ENCODE measurements at places on chromosomes 3 and 15. TPM values are rescaled to one million over a fixed set of nuclear protein-coding genes. Genes with fewer than 3 reads are reported as not detected.
A peak's percentile ranks its signal among the peaks of the same experiment; 100 is the strongest.

Gene CA12
- 21.5 TPM for total RNA-seq

Gene CCK
- total RNA-seq = not detected

Gene PAK2
- 70.4 TPM for total RNA-seq

Gene SAMMSON
- not detected for total RNA-seq

Gene MANF
- total RNA-seq = 176 TPM

Gene PDCD6IP
- 172 TPM for total RNA-seq

Gene PCYT1A
- total RNA-seq = 47.0 TPM

Gene PRSS50
- not detected for total RNA-seq

Gene TRH
- total RNA-seq = not detected

Gene A4GNT
- not detected for total RNA-seq

Gene CCR9
- total RNA-seq = not detected

Gene MAPK6
- total RNA-seq = 28.4 TPM

Gene ERC2
- 1.3 TPM for total RNA-seq

DNA sequence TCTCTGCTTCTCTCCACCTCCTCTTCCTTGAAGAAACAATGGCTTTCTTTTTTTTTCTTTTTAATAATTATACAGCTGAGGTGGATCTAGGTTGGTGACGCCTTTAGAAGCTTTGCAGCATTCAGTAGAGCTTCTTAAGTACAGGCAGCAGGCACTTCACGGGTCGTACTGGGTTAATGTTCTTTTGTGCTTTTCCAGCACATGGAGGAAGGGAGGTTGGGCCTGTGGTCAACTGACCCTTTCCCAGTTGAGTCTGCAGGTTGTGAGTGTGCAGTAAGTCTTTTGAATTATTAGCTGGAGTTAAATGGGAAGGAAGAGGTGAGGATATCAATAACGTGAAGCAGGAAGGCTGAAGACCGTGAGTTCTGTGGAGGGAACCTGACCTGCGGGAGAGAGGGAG is 7.0 kb downstream of the TRAK1 start:
- DNase-seq = no peak
- H3K27me3 ChIP-seq = no peaks in the 10 kb centered on the region
- no peak overlapping the region for H3K4me3 ChIP-seq

- no peaks in the 10 kb centered on the region for H3K36me3 ChIP-seq
- peaks cover 10% of the 10 kb centered on the region for H3K4me1 ChIP-seq
- DNase-seq = no peak
- H3K4me3 ChIP-seq = no peak overlapping the region
- H3K27me3 ChIP-seq = no peaks in the 10 kb centered on the region
These were observed 16.8 kb downstream of the EMC4 start for GRCh38 chr15:34241376-34242330.

- no peak overlapping the region for H3K27ac ChIP-seq
- H3K27me3 ChIP-seq = no peaks in the 10 kb centered on the region
- DNase-seq = peak; percentile 61
- peaks cover 7% of the 10 kb centered on the region for H3K36me3 ChIP-seq
These were observed 196.6 kb downstream of the GAP43 start for GRCh38 chr3:115819785-115820384.

- H3K4me3 ChIP-seq = peak overlapping the region; percentile 39
- H3K4me1 ChIP-seq = peaks cover 55% of the 10 kb centered on the region
- H3K27me3 ChIP-seq = no peaks in the 10 kb centered on the region
- H3K27ac ChIP-seq = peak overlapping the region; percentile 84
- peaks cover 64% of the 10 kb centered on the region for H3K36me3 ChIP-seq
- DNase-seq = peak; percentile 43
These were observed 7.4 kb downstream of the EDEM1 start for GRCh38 chr3:5194801-5195509.

DNA sequence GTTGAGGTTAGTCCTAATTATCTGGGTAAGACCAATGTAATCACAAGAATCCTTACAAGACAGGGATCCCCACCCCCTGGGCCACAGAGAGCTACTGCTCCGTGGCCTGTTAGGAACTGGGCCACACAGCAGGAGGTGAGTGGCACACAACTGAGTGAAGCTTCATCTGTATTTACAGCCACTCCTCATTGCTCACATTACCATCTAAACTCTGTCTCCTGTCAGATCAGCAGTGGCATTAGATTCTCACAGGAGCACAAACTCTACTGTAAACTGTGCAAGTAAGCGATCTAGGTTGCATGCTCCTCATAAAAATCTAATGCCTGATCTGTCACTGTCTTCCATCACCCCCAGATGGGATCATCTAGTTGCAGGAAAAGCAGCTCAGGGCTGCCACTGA is 58.5 kb upstream of the CRBN start:
- H3K36me3 ChIP-seq = no peaks in the 10 kb centered on the region
- H3K4me3 ChIP-seq = no peak overlapping the region
- no peaks in the 10 kb centered on the region for H3K27me3 ChIP-seq
- no peak overlapping the region for H3K27ac ChIP-seq

- DNase-seq = no peak
- H3K4me3 ChIP-seq = no peak overlapping the region
- H3K27ac ChIP-seq = no peak overlapping the region
- H3K4me1 ChIP-seq = peaks cover 8% of the 10 kb centered on the region
- H3K27me3 ChIP-seq = peaks cover 73% of the 10 kb centered on the region
These were observed 159.5 kb downstream of the RPLP1 start for GRCh38 chr15:69612112-69612511.

- H3K4me3 ChIP-seq = peak overlapping the region; percentile 99
- H3K27me3 ChIP-seq = no peaks in the 10 kb centered on the region
- peaks cover 58% of the 10 kb centered on the region for H3K4me1 ChIP-seq
- no peak for DNase-seq
These were observed 2.9 kb downstream of the NGRN start for GRCh38 chr15:90268415-90268814.

GRCh38 chr3:131501949-131502348 is 822 bp downstream of the MRPL3 start:
- peaks cover 10% of the 10 kb centered on the region for H3K4me1 ChIP-seq
- H3K4me3 ChIP-seq = peak overlapping the region; percentile 99
- no peak for DNase-seq
- peak overlapping the region; percentile 98 for H3K27ac ChIP-seq
- peaks cover 43% of the 10 kb centered on the region for H3K36me3 ChIP-seq
- no peaks in the 10 kb centered on the region for H3K27me3 ChIP-seq

- no peak overlapping the region for H3K27ac ChIP-seq
- H3K27me3 ChIP-seq = no peaks in the 10 kb centered on the region
- no peak for DNase-seq
- no peak overlapping the region for H3K4me3 ChIP-seq
- H3K36me3 ChIP-seq = no peaks in the 10 kb centered on the region
These were observed 1077.5 kb downstream of the TBL1XR1 start for GRCh38 chr3:176119826-176120225.

DNA sequence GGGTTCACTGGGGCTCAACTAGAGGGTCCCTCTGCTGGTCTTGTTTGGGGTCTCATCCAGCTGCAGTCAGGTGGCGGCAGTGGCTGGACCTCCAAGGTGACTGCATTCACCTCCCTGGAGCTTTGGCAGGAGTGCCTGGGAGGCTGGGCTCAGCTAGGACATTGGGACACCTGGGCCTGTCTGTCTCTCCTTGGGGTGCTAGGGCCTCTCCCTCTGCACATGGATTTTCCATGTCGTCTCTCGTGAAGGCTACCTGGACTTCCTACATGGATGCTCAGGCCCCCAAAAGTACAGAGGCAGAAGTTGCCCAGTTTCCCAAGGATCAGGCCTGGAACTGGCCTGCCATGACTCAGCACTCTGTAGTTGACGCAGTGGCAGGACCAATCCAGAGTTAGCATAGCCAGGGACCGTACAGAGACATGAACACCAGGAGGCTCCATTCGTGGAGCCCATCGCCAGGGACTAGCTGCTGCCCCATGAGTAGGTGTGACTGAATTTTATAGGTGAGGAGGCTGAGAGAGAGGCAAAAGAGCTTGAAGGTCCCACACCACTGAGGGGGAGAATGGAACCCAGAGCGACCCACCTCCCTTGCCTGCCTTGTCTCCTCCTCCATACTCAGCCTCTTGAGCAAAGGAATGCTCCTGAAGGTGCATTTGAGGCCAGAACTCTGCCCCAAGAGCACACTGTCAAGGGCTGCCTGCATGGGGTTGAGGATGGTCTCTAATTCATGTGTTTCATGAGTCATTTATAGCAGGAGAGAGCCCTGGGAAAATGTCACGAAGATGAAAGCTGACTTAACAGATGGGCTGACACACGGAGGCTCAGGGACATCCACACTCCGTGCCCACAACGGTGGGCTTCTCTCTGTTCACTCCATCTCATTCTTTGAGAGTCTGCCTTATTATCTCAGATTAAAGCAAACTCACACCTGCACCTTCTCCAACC is 13.0 kb upstream of the ALDH1A3 start:
- H3K27ac ChIP-seq = no peak overlapping the region
- DNase-seq = no peak
- no peak overlapping the region for H3K4me3 ChIP-seq
- H3K27me3 ChIP-seq = no peaks in the 10 kb centered on the region

GRCh38 chr15:52021128-52021671 is 2.2 kb downstream of the MAPK6 start:
- no peaks in the 10 kb centered on the region for H3K27me3 ChIP-seq
- peak overlapping the region; percentile 97 for H3K27ac ChIP-seq
- H3K36me3 ChIP-seq = peaks cover 29% of the 10 kb centered on the region
- H3K4me3 ChIP-seq = peak overlapping the region; percentile 84

- no peak overlapping the region for H3K27ac ChIP-seq
- H3K36me3 ChIP-seq = peaks cover 5% of the 10 kb centered on the region
- no peak overlapping the region for H3K4me3 ChIP-seq
- H3K4me1 ChIP-seq = peaks cover 26% of the 10 kb centered on the region
These were observed 157.9 kb downstream of the XXYLT1 start for GRCh38 chr3:195113048-195113447.

DNA sequence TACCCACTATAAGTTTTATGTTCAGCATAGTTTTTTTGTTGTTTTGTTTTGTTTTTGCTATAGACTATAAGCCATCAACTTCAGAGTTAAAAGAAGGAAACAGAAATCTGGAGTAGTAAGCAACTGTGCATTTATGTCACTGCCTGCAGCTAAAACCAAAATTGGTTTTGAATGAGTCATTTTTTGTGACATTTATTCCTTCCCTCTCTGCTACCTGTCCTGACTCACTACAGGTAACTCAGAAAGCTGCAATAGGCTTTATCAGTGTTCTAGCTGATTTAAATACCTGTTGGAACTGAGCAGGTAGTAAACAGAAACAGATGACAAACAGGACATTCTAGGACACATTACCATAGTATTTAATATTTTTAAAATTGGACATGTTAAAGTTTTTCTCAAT is 393.3 kb upstream of the WNT5A start:
- H3K27me3 ChIP-seq = no peaks in the 10 kb centered on the region
- no peak for DNase-seq
- no peak overlapping the region for H3K27ac ChIP-seq
- H3K4me3 ChIP-seq = no peak overlapping the region

DNA sequence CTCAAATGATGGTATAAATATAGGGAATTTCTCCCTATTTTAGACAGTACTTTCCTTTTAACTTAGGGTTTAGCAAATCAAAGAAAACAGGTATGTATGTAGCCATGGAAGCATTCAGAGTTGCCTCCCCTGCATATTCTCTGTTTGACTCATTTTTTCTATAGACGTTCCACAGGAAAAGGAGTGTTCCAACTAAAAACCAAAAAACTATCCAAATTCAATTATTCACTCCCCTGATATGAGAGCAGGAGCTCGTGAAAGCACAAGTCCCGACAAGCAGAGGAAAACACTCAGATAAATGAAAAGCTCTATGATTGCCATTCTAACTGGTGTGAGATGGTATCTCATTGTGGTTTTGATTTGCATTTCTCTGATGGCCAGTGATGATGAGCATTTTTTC is 119.5 kb downstream of the FRMD5 start:
- no peaks in the 10 kb centered on the region for H3K36me3 ChIP-seq
- no peak for DNase-seq
- no peak overlapping the region for H3K27ac ChIP-seq
- no peaks in the 10 kb centered on the region for H3K4me1 ChIP-seq
- no peaks in the 10 kb centered on the region for H3K27me3 ChIP-seq

DNA sequence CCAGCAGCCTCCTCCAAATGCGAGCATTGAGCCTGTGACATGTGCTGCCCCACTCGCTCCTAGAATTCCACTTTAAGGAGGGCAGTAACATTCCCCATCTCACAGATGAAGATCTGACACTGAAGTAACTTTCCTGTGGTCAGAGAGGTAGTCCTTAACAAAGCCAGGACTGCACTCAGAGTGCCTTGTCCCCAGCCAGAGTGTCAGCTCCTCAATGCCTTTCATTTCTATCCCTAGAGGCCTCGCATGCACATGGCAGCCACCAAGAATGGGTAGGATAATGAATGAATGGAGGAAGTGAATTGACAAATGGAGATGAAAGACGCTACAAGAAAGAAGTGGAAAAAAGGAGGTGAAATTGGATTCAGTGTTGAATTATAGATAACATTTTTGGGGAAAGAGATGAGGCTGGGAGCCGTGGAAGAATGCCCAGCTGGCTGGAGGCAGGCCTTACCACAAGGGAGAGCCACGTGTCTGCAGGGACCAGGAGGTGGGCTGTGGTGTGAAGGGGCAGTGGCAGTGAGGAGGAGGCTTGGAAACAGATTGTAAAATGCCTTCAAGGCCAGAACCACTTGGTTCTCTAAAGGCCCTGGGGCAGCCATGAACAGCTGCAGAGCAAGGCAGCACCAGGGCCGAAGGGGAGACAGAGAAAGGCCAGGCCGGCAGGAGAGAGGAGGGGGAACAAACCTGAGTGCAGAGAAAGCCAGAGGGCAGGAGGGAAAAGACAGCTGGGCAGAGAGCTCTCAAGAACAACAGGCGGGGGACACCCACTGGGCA is 10.4 kb downstream of the CFAP92 start:
- H3K27ac ChIP-seq = no peak overlapping the region
- H3K27me3 ChIP-seq = peaks cover 45% of the 10 kb centered on the region
- H3K4me1 ChIP-seq = no peaks in the 10 kb centered on the region
- no peak overlapping the region for H3K4me3 ChIP-seq
- DNase-seq = no peak
- no peaks in the 10 kb centered on the region for H3K36me3 ChIP-seq

- peak overlapping the region; percentile 70 for H3K4me3 ChIP-seq
- peak overlapping the region; percentile 90 for H3K27ac ChIP-seq
- H3K4me1 ChIP-seq = no peaks in the 10 kb centered on the region
- no peaks in the 10 kb centered on the region for H3K27me3 ChIP-seq
- peak; percentile 87 for DNase-seq
- H3K36me3 ChIP-seq = peaks cover 9% of the 10 kb centered on the region
These were observed 12.5 kb upstream of the MORF4L1 start for GRCh38 chr15:78859971-78860719.

DNA sequence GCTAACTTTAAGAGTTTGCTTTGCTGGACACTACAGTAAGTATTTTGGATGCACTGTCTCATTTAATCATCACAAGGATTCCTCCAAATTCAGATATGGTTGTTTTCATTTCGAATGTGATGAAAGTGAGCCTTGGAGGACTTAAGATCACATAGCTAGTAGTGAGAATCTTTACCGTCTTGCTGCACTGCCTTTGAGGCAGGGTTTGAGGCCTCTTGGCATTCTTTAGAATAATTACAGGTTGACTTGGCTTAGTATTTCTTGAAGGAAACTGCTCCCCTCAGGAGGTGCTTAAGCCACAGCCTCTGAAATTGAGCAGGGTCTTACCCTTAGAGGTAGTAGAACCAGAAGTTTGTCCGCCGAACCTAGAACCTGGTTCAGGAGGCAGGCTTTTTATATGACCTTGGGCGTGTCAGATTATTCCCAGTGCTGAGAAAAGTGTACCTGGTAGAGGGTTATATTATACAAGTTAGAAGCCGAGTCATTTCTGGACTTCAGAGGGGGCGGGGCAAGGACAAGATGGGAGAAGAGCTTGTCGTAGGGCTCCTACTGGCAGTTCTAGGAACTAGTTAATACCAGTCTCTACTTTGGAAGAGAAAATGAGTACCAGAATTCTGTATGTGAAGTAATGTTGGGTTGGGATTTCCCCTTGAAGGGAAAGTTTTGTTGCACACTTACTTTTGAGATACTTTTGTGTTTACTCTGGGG is 1.1 kb downstream of the TFG start:
- peak; percentile 62 for DNase-seq
- no peaks in the 10 kb centered on the region for H3K27me3 ChIP-seq
- peak overlapping the region; percentile 80 for H3K4me3 ChIP-seq
- peaks cover 48% of the 10 kb centered on the region for H3K4me1 ChIP-seq
- H3K36me3 ChIP-seq = peaks cover 68% of the 10 kb centered on the region
- H3K27ac ChIP-seq = peak overlapping the region; percentile 94
